ENCODE measurements at places on chromosomes 12 and 14. TPM values are rescaled to one million over a fixed set of nuclear protein-coding genes. Genes with fewer than 3 reads are reported as not detected.
A peak's percentile ranks its signal among the peaks of the same experiment; 100 is the strongest.

Gene FITM1
- not detected for polyA plus RNA-seq

DNA sequence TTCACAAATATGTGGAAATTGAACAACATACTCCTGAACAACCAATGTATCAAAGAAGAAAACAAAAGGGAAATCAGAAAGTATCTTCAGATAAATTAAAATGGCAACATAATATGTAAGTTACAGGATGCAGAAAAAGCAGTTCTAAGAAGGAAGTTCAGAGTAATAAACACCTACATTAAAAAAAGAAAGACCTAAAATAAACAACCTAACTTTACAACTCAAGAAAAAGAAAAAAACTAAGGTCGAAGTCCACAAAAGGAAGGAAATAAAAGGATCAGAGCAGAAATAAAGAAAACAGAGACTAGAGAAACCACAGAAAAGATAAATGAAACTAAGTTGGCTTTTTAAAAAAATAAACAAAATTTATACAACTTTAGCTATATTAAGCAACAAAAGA is 59.2 kb downstream of the EGLN3 start:
- DNase-seq: no peak

DNA sequence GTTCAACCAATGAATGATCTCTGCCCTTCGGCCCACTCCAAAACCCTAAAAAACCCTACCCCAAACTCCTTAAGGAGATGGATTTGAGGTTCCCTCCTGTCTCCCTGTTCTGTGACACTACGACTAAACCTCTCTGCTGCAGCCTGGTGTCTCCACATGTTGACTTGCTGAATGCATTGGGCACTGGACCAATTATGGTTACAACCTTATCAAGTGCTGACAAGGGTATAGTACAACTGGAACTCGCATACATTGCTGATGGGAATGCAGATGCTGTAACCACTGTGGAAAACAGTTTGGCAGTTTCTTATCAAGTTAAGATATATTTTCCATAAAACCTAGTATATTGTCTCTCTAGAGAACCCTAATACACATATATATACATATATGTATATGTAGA is 6.3 kb upstream of the DICER1 start:
- no peak for DNase-seq

- DNase-seq: no peak
These were observed 77.4 kb upstream of the GALNT9 start for GRCh38 chr12:132406493-132407450.

DNA sequence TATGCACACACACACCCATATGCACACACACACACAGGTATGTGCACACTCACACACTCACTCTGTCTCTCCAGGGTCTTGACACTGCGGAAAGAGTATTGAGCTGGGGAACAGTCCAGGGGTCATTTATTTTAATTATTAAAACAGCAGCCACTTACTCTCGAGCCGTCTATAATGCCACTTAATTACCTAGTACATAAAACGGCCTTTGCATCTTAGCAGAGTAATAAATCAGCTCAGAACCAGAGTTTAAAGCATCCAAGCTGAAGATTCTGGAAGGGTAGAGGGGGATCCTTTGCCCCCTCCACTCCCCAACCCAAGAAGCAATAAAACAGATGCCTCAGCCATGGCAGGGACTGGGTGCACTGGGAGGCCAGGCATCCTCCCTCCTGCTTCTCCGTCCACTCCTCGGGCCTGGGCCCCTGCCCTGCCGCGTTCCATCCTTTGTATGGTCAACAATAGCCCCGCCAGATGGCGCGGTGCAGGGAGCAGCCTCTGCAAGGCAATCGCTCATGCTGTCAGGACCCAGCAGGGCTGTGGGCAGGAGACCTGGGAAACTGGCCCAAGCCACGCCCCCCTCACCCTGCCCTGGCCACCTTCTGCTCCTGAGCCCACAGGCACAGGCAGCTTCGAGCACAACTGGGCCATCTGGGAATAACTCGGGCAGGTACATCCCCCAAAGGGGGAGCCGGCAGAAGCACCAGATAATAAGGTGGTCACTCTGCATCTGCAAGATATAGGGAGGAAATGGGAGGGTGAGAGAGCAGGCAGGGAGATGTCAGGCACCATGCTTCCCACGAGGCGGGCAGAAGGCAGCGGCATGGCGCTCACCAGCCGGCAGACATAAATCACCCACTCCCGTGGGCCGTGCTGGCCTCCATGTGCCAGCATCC is 40.9 kb downstream of the CCDC85C start:
- DNase-seq: peak; percentile 96

Gene DHRS2
- not detected for polyA plus RNA-seq

DNA sequence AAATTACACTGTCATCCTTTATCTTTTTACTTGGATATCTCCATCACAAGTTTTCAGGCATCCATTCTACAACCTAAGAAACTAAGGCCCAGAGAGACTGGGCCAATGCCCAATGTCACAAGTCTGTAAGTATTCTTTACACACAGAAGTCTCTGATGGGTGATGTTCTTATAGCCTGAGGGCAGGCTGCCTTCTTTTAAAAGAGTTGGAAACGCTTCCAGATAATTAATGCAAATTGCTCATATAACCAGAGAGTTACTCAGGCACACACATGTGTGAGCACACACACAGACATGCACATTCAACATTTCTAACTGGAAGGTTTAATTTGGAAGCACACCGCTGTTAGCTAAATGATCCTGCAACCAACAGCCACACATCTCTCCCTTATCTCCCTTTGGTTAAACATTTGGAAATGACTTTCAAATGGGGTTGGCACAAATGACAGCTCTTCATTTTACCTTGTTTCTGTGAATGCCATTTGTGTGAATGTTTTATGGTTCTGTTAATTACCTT is 160.8 kb upstream of the TMPO start:
- no peak for DNase-seq

- DNase-seq: no peak
These were observed 22.6 kb downstream of the CHGA start for GRCh38 chr14:92945544-92945943.

DNA sequence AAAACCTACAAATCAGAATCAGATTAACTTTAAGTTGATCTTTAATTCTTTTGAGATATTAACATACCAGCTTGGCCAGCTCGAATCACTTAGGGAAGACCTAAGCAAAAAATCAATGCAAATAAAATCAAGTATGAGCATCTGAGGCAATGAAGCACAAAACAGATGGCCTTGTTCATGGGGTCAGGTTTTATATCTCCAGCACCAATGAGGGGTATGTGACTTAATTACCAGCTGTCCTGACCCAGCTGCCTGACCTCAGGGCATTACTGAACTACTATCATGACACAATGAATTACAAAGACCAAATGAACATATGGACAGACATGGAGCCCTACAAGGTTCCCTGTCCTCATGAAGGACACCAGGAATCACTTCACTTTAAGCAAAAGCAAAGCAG is 70.5 kb downstream of the FGD6 start:
- DNase-seq: no peak

DNA sequence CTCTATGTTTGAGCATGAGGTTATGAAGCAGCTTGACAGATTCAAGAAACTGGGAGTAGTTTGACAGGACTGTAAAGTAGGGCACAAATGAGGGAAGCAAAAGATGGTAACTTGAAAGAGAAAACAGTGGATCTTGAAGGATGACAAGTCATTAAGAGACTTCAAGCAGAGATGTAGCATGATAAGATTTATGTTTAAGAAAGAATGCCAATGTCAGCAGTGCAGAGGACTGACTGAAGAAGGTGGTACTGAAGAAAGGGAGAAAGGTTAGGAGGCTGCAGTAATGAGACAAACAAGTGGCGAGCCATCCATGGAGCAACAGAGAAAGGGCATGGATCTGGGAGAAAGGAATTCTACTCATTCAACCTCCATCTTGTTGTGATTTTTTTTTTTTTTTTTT is 120.2 kb upstream of the RAP1B start:
- DNase-seq: no peak

GRCh38 chr14:81751198-81751597 is 217.5 kb upstream of the SEL1L start:
- no peak for DNase-seq

- no peak for DNase-seq
These were observed 106.2 kb downstream of the DAAM1 start for GRCh38 chr14:59294662-59294992.

Gene PPP1R3E
- 12.9 TPM for polyA plus RNA-seq

Gene IGF1
- polyA plus RNA-seq: 7.7 TPM

DNA sequence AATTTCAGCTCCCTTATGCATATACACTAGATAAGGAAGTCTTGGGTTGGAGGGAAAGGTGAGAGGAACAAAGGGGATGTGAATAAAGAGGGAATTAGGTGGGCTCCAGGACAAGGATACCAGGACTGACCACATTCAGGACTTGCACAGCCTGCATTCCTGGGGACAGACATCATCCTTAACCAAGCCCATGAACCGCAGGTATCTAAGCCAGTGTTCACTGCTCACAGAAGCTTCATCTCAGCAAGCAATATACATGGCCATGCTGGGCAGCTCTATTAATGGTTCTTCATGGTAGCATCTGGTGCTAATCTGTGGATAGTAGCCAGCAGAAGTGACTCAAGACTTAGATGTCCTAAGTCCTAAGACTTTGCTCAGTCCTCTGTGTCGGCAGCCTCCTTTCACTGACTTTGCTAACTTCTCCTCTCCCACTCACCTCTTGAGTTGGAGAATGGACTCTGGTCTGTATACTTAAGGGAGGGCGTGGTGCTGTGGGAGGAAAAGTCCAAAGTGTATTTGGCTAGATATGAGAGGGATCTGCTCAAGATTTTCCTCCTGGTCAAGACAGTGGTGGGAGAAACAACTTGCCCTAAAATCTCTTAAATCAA is 136.1 kb downstream of the ASCL1 start:
- DNase-seq: no peak

GRCh38 chr12:23434154-23434553 is 515.3 kb downstream of the SOX5 start:
- DNase-seq: no peak

Gene TEP1
- polyA plus RNA-seq: 19.2 TPM

Gene PZP
- 0.07 TPM for polyA plus RNA-seq

GRCh38 chr12:126681676-126682075 is 1585.3 kb upstream of the TMEM132C start:
- no peak for DNase-seq

Gene SDR9C7
- polyA plus RNA-seq: not detected

Gene CATSPERB
- 0.60 TPM for polyA plus RNA-seq

Gene C1QL4
- not detected for polyA plus RNA-seq

Measured in sigmoid colon (tissue), 7 donors.